Stimulated activated CD4-positive, alpha-beta T cell treated with anti-CD3 and anti-CD28 coated beads, Interleukin-1b, Interleukin-23, amount 100 ng/mL, for 1 hour (primary cell): ENCODE measurements at places on chromosomes 3 and 15.

GRCh38 chr15:99478977-99479376, 86.8 kb upstream of the MEF2A start:
- no peak for DNase-seq

- DNase-seq = no peak
Observed at GRCh38 chr15:22845289-22845900, 6.9 kb downstream of the NIPA2 start.

DNA sequence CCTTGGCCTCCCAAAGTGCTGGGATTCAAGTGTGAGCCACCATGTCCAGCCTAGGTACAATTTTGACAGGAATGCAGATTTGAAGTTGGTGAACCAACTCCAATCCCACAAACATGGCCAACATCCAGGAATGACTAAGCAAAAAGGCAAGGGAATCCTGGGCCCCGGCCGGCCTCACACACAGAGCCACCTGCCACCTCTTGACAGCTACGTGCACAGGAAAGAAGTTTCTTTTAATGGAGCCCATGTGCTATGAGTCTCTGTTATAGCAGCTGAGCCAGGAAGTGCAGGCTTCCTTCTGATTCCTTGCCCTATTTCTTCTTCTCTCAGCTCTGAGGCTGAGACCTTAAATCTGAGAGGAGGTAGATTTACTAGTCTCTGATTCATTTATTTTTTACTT, 8.8 kb downstream of the TMEM40 start:
- no peak for DNase-seq

DNA sequence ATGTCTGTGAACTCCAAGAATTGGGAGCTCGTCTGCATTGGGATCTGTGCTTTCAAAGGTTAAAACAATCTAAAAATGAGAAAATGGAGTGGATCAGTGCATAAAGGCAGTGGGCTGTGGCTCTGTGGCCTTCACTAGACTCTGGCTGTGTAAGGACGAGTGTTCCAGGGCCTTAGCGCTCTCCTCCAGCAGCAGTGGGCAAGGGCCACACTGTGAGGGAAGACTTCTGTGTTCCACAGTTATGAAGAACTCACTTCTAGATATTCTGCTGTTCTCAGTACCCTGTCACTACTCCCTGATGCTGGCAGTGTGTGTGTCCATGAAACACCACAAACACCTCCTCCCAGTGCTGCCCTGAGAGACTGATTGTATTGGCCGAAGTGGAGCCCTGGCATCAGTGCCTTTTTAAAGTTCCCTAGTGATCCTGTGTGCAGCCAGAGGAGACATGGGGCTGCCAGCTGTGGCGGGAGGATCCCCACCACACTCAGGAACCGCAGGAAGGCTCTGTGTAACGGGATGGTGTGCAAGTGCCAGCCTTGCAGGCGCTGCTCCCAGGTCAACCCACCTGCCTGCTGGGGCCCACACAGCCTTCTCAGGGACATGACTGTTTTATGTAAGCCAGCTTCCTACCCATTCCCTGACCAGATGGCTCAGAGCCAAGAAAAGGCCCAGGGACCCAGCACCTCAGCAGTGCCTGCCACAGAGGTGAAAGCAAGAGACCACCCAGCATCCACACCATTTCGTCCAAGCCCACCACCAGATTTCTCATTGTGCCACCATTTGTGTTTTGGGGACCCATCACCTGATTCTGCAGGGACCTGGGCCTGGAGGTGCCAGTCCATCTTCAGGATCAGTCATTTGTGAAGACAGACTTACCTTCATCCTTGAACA, 40.4 kb downstream of the ABTB1 start:
- DNase-seq = no peak

- no peak for DNase-seq
Observed at GRCh38 chr3:12522721-12523120, 22.6 kb downstream of the MKRN2OS start.

GRCh38 chr3:60313951-60314461, 937.2 kb downstream of the FHIT start:
- no peak for DNase-seq

DNA sequence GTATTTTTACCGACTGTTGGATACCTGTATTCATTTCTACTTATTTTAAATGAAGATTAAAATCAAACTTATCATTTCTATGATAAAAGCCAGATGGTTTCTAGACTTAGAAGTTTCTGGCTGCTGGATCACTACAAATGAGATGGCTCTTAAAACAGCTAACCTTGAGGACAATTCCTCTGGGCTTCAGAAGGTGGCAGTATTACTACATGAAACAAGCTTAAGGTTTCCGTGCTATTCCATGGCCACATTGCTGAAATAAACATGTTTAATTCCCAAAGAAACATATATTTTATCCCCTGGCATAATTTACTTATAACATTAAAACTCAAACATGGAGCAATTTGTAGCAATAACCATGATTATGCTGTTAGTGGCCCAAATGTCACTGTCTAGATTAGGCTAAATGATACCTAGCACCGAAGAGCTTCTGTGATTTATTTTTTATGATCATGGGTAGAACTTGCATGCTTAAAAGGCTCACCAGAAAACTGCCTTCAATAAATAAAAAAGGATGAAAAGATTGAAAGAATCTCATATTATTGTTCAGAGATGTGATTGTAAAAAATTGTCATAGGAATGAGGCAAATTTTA, 204.0 kb upstream of the NANOGP8 start:
- DNase-seq = no peak

DNA sequence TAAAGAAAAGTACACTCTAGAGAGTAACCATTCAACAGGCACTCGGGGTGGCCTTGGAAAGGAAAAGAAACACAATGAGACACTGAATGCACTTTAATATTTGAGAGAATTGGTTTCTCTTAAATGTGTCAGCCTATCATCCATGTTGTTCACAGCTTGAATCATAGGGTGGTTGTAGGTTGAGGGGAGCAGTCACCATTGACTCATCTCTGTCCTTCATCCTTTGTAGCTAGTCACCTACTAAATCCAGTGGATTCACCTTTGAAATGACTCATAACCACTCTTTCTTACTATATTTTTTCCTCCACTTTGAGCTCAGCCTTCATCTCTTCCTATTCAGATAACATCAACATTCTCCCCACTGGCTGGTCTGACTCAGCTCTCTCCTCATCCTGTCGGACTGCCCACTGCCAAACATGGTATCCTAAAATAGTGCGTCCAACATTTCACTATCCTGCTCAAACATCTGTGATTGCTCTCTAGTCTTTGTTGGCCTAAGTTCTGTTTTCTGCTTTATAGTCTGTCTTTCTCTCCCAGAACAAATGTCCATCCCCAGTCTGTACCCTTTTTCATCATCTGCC, 182.7 kb upstream of the GADL1 start:
- DNase-seq = no peak

DNA sequence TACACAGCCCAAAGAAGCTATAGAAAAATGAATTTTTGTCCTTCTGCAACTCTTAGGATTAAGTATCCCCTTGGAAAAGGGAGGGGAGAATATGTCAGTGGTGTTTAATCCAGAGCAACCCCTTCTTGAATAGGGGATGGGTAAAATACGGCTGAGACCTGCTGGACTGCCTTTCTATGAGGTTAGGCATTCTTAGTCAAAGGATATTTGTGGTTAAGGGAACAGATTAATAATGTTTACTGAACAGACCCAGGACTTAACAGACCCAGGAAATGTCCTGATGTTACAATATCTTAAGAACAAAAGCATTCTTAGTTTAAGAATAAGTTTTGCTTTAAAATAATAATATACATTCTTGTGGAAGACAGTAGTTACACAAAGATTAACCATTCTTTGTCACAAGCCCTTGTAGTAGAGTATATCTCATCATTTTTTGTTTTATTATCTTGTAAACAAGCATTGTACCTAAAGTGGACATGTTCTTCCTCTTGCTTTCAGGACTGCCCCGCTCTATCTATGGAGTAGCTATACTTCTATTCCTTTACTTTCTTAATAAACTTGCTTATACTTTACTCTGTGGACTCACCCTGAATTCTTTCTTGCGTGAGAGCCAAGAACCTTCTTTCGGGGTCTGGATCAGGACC, 43.8 kb upstream of the B3GALNT1 start:
- DNase-seq = no peak
